Bone marrow (tissue), 2 donors: ENCODE measurements at places on chromosomes 11 and 22.

- no peak for DNase-seq
Measured at GRCh38 chr11:15967166-15967565, 389.2 kb downstream of the SOX6 start.

DNA sequence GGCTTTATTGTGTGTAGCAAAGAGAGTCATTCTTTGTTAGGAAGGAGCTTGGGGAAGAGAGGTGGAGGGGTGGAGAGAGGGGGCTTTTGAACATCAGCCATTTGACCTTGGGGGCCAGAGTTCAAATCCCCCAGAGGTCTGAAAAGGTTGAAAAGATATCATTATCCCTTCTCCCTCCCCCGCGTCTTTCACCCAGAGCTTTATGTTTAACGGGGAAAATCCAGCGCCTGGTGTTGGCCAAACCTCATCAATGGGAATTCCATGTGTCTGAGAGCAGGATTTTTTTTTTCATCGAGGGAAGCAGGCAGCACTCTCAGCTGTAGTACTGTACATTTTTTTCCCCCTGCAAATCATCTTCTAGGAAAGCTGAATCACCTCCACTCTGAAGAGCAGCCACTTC is 122.4 kb upstream of the HSD17B12 start:
- DNase-seq = no peak

GRCh38 chr11:11731311-11732083 is 109.7 kb upstream of the GALNT18 start:
- no peak for DNase-seq

- no peak for DNase-seq
Measured at GRCh38 chr22:32722441-32722840, 79.1 kb upstream of the TIMP3 start.

- no peak for DNase-seq
Measured at GRCh38 chr11:3380706-3381545, 2.0 kb upstream of the ZNF195 start.

DNA sequence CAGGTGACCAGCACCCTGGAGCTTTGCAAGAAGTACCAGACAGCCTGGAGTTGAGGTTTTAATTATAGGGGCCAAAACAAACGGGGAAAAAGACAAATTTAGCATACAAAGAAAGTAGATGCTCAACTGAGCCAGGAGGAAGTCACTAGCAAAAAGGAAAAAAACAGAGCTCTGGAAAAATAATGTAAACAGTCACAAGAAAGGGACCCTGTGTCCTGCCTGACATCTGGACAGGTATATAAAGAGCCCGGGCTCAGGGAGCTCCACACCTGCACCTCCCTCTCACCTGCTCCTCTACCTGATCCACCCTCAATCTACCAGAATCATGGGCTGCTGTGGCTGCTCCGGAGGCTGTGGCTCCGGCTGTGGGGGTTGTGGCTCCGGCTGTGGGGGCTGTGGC is at the start of gene KRTAP5-10:
Gene KRTAP5-10 (plus strand): TSS at position 301 of the 400 bp plus-strand sequence. CDS start 25 bp downstream, at position 326.
- DNase-seq = no peak

GRCh38 chr11:19816817-19817216 is 104.2 kb downstream of the NAV2 start:
- DNase-seq = no peak

DNA sequence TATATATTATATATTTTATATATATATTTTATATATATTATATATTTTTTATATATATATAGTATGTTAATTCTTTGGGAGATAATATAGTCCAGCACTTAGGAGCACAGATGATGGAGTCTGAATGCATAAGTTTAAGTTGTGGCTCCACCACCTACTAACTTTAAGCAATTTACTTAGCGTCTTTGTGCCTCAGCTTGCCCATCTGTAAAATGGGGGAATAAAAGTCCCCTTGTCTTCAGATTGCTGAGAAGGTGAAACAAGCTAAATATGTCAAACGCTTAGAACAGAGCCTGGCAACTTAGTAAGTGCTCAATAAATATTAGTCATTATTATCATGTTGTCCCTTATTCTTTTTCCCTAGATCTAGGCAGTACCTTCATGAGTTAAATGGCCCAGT is 27.5 kb downstream of the DSCAML1 start:
- DNase-seq = no peak
